Esophagus muscularis mucosa (tissue), 4 donors: ENCODE measurements at places on chromosomes 6 and 20.

GRCh38 chr20:20808016-20808415 lies 95.6 kb upstream of the RALGAPA2 start:
- DNase-seq, result no peak

- peak; percentile 80 for DNase-seq
Observed at GRCh38 chr6:168029459-168030217, 32.2 kb downstream of the KIF25 start.

DNA sequence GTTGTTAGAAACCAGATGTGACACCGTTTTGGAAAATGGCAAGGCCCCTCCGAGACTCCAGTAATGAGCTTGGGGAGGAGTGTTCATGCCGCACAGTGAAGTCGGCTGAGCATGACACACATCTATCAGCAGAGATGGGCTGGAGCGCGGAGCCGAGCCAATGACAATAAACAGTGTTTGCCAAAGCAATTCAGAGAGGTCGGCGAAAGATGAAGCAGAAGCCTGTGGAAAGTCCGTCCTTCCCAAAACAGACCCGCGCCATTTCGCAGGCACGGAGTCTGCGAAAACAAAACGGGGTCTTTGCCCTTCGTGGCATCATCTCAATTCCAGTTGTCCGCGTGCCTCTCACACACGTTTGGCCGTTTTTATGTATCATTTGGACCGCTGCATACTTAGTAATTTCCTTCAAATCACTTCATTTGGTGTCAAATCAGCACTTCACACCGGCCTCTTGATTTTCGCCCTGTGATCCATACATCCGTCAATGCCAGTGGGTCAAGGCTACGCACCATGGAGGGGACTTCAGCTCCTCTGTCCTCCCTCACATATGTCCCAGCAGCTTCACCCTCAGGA lies 71.3 kb downstream of the SULF2 start:
- no peak for DNase-seq

- no peak for DNase-seq
Observed at GRCh38 chr6:18269253-18269652, 4.9 kb upstream of the DEK start.

DNA sequence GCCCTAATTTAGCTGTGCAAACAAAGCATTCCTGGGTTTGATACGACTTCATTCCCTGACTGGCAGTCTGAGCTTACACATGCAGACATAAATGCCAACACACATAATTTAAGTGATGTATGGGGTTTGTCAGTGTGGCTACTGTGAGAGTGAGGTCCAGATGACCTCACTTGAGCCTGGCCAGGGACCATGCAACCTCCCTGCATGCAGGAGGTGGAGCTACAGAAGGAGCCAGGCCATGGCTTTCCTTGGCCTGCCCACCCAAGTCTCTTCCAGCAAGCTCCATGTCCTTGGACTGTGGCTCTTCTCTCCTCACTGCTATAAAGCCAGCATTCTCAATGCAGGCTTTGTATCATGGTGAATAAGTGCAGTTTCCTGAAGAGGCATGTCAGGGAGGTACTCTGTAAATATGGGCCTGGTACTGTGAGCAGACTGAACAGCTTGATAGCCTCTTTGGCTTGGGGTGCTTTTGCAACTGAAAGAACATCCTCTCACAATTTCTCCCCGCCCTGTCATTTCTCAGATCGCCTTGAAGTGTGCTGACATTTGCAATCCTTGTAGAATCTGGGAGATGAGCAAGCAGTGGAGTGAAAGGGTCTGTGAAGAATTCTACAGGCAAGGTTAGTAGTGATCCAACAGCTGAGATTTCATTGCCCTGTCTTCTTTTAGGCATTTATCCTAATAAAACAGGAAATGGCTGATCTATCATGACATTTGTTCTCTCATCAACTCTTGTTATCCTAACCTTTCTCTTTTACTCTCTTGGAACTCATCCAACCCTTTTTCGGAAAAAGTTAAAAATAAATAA lies 69.2 kb downstream of the MTFR2 start:
- DNase-seq, result no peak

- DNase-seq, result no peak
Observed at GRCh38 chr6:129345890-129346289, 364.1 kb downstream of the ARHGAP18 start.

DNA sequence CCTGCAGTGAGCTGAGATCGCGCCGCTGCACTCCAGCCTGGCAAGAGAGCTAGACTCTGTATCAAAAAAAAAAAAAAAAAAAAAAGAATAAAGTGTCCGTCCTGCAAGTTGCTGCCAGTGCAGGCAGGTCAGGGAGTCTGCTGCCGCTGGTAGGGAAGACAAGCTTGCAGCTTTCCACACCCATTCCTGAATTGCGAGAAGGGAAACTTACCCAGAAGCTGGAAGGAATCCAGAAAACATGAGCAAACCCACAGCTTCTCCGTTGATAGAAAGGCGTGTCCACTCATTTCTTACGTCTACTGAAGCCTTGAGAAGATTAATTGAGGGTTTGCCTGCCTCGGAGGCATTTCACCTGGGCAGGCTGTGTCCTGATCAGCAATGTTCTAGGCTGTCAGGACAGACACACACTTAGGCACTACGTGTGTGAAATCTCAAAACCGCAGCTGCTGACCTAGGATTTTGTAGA lies 61.6 kb upstream of the DSP start:
- DNase-seq, result no peak

- DNase-seq, result no peak
Observed at GRCh38 chr20:62272200-62272599, 30.6 kb upstream of the ADRM1 start.

- no peak for DNase-seq
Observed at GRCh38 chr6:112038756-112039430, 15.0 kb upstream of the CCN6 start.

- no peak for DNase-seq
Observed at GRCh38 chr6:13099771-13100170, 228.6 kb downstream of the TBC1D7 start.

- DNase-seq, result no peak
Observed at GRCh38 chr6:34484899-34485298, 19.0 kb downstream of the PACSIN1 start.

- DNase-seq, result no peak
Observed at GRCh38 chr6:118591897-118592296, 43.8 kb downstream of the PLN start.

- DNase-seq, result no peak
Observed at GRCh38 chr6:15247500-15248450, 1.9 kb downstream of the JARID2 start.

DNA sequence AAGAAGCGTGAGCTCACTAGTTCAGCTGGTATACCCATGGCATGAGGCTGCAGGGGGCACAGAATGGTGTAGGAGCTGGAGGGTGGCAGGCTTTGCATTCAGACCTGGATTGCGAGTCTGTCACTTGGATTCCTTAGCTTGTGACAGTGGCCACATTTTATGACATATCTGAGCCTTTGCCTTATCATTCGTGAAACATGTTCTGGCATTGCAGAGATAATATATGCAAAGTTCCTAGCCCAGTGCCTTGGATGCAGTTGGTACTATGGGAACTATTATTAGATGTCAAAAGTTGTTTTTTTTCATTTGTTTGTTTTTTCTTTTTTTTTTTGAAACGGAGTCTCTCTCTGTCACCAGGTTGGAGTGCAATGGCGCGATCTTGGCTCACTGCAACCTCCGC lies 230.7 kb upstream of the PRDM1 start:
- no peak for DNase-seq

GRCh38 chr6:14944593-14944992 lies 301.3 kb upstream of the JARID2 start:
- DNase-seq, result no peak

DNA sequence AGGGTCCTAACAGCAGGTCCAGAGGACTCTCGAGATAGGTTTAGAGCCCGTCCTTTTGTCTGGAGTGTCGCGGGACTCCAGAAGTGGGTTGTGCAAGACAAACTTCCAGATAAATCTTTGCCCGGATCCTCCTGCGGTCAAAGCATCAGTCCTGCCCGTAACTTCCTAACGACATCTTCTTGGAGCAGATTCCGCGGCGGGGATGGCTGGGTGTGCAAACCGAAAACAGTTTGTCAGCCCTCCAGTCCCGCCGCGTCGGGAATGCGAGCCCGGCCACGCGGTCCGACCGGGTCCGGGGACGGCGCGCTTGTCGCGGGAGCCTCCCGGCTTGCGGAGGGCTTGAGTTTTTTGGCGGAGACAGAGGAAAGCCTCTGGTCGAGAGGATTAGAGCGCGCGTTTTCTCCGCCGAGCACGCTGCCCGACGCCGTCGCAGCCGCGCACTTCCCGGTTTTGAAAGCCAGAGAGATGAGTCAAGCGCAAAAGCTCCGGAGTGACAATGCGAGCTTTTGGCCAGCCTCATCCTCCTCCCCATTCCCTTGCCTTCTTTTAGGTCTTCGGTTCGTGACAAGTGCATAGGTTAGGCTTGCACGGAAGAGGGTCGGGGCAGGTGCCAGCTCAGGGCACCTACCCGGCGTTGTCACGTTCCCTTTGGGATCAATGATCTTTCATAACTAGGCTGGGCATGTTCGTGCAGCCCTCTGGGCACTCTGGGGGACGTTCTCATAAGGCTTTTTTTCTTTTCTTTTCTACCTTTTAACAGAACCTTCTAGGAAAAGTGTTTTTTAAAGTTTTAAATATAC lies 91.3 kb upstream of the PRDM1 start:
- DNase-seq, result no peak

- no peak for DNase-seq
Observed at GRCh38 chr6:141264101-141264500, 868.6 kb upstream of the GJE1 start.
